ENCODE measurements at places on chromosomes 1 and 21. TPM values are rescaled to one million over a fixed set of nuclear protein-coding genes. Genes with fewer than 3 reads are reported as not detected.

SYCP1 gene
- polyA plus RNA-seq, result 0.50 TPM

LMX1A gene
- polyA plus RNA-seq, result 0.07 TPM

ACTA1 gene
- polyA plus RNA-seq, result 0.89 TPM

DNA sequence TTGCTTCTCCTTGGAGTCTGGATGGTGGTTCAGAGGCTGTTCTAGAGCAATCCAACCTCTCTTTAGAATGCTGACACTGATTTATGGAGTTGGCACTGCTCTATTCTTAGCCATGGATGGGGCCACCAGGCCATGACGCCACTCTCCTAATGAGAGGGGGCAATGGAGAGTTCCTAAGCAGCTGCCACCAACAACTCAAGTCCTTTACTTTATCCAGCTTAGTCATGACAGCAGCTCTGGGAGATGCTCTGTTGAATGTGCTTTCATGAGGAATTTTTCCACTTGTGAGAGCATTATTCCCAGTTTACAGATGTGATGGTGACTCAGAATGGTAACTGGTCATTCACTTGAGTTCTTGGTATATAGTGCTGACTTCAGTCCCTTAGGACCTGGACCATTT, 366.3 kb downstream of the HHAT start:
- no peak for DNase-seq

- no peak for DNase-seq
Observed at GRCh38 chr1:153485863-153486262, 25.4 kb upstream of the S100A7 start.
